ENCODE measurements at places on chromosomes 3 and 15.

GRCh38 chr15:101063212-101063611 is 144.1 kb downstream of the LRRK1 start:
- no peak for DNase-seq

GRCh38 chr3:127760791-127761440 is 61.4 kb downstream of the MGLL start:
- DNase-seq = no peak

- no peak for DNase-seq
Measured at GRCh38 chr3:182843478-182843877, 50.2 kb downstream of the ATP11B start.

GRCh38 chr3:29144361-29144760 is 136.5 kb upstream of the RBMS3 start:
- DNase-seq = no peak

- peak; percentile 56 for DNase-seq
Measured at GRCh38 chr15:50046159-50046558, 72.9 kb downstream of the ATP8B4 start.

DNA sequence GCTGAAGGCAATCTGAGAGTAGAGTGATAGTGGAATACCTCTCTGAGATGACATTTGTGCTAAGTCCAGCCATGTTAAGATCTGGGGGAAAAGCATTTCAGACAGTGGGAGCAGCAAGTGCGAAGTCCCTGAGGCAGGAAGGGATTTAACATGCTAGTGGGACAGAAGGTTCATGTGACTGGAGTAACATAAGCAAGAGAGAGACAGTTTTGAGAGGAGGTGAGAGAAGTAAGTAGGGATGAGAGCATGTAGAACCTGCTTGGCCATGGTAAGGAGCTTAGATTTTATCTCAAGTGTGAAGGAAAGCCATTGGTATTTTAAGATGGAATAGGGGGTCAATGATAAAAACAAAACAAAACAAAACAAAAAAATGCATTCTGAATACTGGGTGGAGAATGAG is 358.6 kb upstream of the KCNH8 start:
- no peak for DNase-seq

DNA sequence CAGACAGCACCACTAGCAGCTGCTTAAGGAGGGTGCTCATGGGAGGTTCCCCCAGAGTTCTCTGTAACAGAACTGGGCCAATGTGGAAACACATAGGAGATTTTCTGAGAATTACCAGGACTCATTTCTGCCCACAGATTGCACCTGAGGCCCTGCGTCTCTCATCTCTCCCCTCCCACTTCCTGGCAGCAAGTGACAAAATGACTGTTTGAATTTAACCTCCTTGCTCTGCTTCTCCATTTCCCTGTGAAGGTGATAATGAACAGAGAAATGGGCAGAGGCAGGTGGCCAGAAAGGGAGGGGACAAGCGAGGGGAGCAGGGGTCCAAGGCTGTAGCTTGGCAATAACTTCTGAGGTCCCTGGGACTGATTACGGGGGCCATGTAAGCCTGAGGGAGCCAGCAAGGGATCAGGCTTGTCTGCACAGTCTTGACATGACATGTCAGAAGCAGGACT is 8.0 kb downstream of the EPHB1 start:
- peak; percentile 84 for DNase-seq

All from activated CD4-positive, alpha-beta T cell treated with anti-CD3 and anti-CD28 coated beads, Interleukin-2, Interleukin-6, amounts not matched to agents 100 ng/mL and 50 ng/mL, durations not matched to agents 16 hours and 8 hours (primary cell).